ENCODE measurements at places on chromosomes 6 and 20.

DNA sequence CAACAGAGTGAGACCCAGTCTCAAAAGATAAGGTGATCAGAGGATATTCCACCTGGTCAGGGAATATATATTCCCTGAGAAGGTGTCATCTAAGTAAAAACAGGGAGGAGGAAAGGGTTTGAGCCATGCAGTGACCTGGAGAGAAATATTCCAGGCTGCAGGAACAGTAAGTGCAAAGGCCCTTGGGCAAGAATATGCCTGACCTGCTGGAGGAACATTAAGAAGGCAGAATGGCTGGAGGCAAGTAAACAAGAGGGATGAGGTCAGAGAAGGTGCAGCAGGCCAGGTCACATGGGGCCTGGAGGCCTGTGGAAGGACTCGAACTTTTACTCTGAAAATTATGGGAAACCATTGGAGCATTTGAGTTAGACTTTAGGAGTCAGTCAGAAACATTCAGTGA lies 6.7 kb downstream of the DEF6 start:
- DNase-seq, result no peak

- no peak for DNase-seq
Measured at GRCh38 chr6:42961020-42961470, 491 bp downstream of the GNMT start.

- DNase-seq, result no peak
Measured at GRCh38 chr6:72035486-72035885, 149.1 kb downstream of the RIMS1 start.

GRCh38 chr6:162372106-162372505 lies 355.5 kb downstream of the PRKN start:
- DNase-seq, result no peak

DNA sequence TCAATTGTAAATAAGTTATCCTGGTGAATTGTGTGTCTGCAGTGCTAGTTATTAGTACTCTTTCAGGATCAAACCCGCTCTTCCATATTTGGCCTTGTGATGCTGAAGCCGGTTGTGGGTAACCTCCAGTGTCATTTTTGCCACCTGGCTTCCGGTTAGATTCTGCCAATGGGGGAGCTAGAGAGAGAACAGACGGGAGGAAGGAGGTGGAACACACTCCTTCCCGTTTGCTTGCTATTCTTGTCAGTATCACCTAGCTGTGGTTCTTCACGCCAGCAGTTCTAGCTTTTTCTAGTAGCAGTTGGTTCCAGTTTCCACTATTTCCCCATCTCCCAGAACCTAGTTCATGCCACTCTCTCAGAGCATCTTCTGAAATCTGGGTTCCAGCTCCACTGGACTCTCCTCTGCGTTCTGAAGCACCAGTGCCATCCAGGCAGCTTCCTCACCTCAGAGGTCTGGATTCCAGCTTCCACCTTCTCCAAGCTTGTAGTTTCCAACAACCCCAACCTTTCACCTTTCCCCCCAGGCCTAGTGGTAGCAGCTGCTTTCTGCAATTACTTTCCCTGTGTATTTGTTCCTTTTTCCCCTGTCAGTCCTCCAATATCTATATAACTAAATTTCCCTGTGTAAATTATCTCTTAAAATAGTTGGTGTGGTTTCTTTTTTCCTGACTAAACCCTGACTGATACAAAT lies 46.9 kb upstream of the LOC128125822 start:
- DNase-seq, result peak; percentile 18

DNA sequence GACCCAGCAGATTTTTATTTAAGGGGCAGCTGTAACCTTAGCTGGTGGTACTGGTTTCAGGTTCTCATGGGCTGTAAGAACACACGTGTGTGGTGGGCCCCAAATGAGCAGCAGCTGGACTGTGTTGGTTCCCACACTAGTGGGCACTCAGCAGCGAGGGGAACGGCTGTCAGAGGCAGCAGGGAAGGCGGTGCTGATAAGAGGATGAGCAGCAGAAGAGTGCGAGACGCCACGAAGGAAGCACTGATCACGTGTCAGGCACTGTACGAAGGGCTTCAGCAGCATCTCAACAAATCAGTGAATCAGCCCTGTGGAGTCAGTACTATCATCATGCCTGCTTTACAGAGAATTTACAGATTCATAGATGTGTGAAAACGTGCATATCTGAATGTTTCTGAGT lies 41.0 kb upstream of the EMILIN3 start:
- DNase-seq, result no peak

- no peak for DNase-seq
Measured at GRCh38 chr6:12479881-12480280, 189.7 kb downstream of the EDN1 start.

GRCh38 chr6:15573384-15573783 lies 89.4 kb downstream of the DTNBP1 start:
- DNase-seq, result no peak

DNA sequence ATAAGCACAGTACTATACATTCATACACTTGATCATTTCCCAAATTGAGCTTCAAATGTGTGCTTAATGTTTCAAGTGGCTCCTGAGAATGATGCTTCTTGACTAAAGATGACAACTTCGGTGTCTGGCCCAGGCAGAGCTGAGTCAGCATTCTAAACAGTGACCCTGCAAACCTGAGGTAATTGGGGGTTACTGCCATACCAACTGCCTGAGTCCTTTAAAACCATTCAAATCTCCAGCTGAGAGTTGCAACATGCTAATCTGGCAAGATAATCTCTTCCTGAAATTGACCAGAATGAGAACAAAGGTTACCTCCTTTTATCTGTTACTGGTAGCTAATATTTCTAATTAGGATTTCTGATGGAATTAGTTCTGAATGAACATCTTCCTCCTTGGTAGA lies 8.2 kb downstream of the BACH2 start:
- DNase-seq, result no peak

DNA sequence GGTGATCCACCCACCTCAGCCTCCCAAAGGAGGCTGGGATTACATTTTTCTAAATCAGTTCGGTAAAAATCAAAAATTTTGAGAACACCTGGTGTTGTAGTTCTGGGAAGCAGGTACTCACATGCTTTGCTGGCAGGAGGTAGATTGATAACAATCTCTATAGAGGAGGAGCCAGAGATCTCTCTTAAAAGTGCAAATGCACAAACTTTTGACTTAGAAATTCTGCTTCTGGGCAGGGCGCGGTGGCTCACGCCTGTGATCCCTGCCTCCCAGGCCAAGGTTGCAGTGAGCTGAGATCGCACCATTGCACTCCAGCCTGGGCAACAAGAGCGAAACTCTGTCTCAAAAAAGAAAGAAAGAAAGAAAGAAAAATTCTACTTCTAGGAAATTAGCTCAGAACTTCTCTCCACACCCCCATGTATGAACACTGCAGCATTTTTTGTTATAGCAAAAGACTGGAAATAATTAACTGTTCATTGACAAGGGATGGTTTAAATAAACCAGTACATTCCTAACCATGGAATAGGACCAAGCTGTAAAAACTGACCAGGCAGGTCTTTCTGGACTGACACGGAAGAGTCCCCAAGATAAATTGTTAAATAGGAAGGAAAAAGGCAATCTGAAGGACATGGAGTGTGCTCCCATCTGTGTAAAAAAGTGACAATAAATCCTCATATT lies 14.4 kb upstream of the TRIB3 start:
- DNase-seq, result no peak
